Stimulated activated naive CD8-positive, alpha-beta T cell treated with anti-CD3 and anti-CD28 coated beads, Interleukin-15, Interleukin-2, amounts not matched to agents 100 U/mL and 50 U/mL, for 24 hours (primary cell): ENCODE measurements at places on chromosomes 5 and 9.
A peak's percentile ranks its signal among the peaks of the same experiment; 100 is the strongest.

- DNase-seq = no peak
These were observed 69.3 kb downstream of the CRB2 start for GRCh38 chr9:123425261-123425821.

GRCh38 chr5:10745133-10745532 lies 15.9 kb downstream of the DAP start:
- no peak for DNase-seq

DNA sequence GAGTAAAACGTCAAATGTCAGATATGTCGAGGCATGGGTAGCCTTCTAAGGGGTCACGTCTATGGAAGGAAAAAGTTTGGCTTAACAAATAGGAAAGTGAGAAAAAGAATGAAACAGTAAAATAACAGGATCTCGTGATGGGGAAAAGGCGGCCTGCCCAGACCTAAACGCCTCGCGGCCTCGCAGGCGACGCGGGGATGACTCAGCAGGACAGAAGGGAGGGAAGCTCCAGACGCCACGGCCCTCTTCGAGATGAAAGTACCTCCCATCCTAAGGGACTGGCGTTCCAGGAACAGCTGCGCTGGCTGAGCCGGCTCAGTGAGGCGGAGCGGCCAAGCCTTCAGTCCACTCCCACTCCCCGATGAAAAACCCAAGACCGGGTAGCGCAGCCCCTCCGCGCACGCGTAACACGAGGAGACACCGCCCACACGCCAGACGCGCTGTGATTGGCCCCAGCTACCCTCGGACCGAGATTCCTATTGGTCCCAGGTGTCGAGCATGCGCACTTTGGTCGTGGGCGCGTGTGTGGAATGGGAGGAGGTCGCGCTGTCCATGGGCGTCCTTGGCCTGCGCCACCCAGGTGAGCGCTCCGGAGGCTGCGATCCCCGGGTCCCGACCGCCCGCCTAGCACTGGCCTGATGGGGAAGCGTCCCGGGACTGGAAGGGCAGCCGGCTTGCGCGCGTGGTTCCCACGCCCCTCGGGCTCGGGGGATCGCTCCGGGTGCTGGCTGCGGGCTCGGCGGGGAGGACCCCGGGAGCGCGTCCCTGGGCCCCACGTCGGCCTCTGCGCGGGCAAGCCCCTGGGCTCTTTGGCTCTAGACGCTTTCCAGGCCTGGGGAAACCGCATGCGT lies 588.5 kb downstream of the MTRR start:
- peak; percentile 84 for DNase-seq

DNA sequence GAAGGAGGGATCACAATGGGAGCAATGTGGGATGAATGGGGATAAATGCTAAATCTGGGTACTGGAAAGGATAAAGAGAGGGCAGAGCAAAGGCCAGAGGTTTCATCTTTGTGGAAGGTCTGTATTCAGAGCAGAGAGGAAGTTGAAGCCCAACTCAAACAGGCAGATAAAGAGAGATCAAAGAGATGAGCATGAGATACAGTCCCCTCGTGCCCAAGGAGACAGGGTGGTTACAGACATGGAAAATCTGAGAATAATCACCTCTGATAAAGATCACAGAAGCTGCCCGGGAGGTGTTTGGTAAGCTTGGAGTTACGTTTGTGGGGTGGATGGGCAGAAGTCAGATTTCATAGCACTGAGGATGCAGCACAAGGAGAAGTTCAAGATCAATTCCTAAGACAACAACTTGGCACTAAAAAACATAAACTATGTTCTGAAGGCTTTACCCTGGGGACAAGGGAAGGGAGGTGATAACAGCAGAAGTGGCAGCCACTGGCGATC lies 459 bp upstream of the ERAP2 start:
- DNase-seq = peak; percentile 39

- no peak for DNase-seq
These were observed 33.8 kb downstream of the RNF145 start for GRCh38 chr5:159175547-159175946.

GRCh38 chr9:134980991-134981390 lies 63.3 kb upstream of the FCN1 start:
- DNase-seq = no peak

DNA sequence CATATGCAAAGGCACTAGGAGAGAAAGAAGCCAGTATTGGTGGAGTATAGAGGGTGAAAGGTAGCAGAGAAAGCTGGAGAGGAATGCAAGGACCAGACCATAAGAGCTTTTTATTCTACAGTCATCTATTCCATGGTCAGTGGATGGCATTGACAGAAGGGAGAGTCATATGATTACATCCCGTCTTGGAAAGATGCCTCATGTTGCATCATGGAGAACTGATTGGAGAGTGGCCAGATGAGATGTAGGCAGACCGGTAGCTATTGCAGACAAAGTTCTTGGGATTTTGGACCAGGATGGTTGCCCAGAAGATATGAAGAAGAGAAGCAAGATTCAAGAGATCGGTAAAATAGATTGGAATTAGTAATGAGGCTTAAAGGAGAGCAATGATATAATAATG lies 260.7 kb downstream of the CHSY3 start:
- DNase-seq = no peak

GRCh38 chr9:4573176-4573575 lies 82.9 kb downstream of the SLC1A1 start:
- DNase-seq = no peak

DNA sequence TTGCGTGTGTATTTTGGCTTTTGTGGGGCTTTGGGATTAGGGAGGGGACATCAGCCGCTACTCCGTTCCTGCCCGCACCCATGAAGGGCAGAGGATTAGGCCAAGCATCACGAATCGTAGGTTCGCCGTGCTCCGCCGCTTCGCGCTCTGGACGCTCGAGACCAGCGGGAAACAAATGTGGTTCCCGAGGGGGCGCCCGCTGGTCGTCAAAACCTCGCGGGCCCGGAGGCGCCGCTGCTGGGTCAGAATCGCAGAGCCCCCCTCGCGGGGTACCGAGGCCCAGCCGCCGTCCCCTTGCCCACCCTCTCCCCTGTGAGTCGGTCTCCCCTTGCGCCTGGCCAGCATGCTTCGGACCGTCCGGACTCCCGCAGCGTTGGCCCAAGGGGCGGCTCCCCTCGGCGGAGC lies 2.3 kb upstream of the PAX5 start:
- DNase-seq = peak; percentile 35

- no peak for DNase-seq
These were observed 464.7 kb upstream of the COX7C start for GRCh38 chr5:86152988-86153560.

DNA sequence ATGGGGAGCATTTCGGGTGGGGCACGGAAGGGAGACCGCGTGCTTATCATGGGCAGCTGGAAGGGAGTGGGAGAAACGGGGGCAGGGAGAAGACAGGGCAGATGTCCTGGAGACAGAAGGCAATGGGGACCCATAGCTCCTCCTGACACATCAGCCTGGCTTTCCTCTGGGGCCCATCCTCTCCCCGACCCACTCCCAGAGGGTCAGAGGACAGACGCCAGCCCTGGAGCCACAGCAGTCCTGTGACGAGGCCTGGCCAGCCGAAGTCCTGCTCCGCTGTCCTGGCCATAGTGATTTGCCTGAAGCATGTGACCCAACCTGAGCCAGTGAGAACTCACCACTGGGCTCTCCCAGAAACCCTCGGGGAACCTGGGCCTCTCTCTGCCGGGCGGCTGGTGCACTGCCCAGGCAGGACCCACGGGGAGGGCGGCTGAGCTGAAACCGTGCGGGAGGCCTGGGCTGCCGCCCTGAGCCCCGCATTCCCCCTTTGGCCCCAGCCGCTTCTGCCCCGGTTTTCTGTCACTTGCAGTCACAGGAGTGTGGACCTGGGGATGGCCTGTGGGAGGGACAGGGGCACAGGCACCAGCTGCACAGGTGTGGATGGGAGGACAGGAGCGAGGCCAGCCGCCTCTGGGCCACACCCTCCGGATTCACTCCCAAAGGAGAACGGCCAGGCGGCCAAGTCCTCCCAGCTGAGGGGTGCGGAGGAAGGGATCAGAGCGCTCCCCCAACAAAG lies 19.8 kb downstream of the ADAMTS2 start:
- no peak for DNase-seq

GRCh38 chr5:75362474-75362975 lies 25.5 kb downstream of the HMGCR start:
- no peak for DNase-seq

- DNase-seq = no peak
These were observed 289.7 kb upstream of the TMEM161B start for GRCh38 chr5:88558366-88558765.

GRCh38 chr5:132138260-132138659 lies 64.7 kb downstream of the CSF2 start:
- DNase-seq = no peak

GRCh38 chr5:93793159-93793781 lies 51.9 kb upstream of the POU5F2 start:
- no peak for DNase-seq
